ENCODE measurements at places on chromosomes 3 and 15. TPM values are rescaled to one million over a fixed set of nuclear protein-coding genes. Genes with fewer than 3 reads are reported as not detected.

The MNS1 gene
- polyA plus RNA-seq, result not detected

The EFHB gene
- 0.74 TPM for polyA plus RNA-seq

The MUC20 gene
- polyA plus RNA-seq, result not detected

The PLA2G4E gene
- not detected for polyA plus RNA-seq

The CD200 gene
- polyA plus RNA-seq, result 209 TPM

All from naive B cell (primary cell).